ENCODE measurements at places on chromosomes 2 and 18.

DNA sequence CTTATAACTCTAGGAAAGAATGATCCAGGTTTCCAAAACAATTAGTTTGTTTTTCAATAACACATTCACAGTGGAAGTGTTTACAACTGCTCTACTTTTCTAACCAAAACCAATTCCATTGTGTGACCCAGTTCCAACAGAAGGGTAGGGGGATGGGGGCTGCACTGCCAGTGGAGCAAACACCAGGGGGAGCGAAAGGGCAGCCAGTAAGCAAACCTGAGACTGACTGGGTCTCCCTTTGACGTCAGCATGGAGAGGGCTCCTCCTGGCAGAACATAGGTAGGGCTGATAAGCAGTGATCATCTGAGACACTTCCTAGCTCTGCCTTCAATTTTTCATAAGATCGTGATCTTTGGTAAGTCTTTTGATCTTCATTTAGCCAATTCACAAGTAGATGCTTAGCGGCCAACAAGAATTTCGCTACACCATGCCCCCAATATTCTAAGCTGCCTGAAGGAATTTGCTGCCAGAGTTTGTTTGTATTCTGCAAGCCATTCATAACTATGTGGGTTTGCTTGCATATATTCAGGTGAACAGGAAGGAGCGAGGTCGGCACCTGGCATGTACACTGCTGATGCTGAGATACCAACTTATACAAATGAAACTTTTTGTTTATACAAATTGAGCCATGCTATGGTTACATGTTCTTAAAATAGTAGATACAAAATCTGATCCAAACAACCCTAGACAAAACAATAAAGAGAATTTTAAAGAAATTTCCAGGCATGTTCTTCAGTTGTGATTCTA is 45.9 kb downstream of the ST6GAL2 start:
- DNase-seq, result no peak

DNA sequence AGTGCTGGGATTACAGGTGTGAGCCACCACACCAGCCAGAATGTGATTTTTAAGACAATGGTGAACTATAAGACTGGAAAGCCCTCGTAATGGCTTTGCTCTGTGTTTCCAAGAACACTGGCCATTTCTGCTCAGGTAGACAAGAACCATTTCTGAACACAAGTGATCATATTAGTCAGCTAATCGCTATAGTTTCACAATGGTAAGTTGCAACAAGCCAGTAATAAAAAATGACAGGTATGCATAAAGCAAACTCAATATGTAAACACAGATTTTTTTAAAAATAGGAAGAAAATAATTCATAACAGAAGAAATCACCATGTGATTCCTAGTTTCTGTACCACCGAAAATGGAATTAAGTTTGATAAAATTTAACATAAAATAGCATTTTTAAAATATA is 166.5 kb downstream of the THADA start:
- DNase-seq, result no peak

GRCh38 chr2:100104718-100105677 is 37.4 kb downstream of the AFF3 start:
- DNase-seq, result no peak

DNA sequence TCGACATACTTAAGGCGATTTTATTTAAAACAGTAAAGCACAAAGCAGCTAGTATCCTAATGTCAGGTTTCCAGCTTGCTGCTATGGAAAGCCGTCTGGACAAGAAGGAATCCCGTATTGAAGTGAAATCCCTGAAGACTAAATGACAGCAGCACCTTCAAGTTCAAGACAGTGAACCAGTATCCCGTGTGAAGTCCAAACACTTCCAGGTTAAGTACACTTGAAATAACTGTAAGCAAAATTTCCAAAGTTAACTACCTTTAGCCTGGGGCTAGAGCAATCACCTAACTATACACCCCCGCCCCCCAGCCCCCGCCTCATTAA is 1.2 kb downstream of the MBOAT2 start:
- no peak for DNase-seq

- DNase-seq, result no peak
Measured at GRCh38 chr2:230422149-230422548, 6.1 kb downstream of the SP100 start.

DNA sequence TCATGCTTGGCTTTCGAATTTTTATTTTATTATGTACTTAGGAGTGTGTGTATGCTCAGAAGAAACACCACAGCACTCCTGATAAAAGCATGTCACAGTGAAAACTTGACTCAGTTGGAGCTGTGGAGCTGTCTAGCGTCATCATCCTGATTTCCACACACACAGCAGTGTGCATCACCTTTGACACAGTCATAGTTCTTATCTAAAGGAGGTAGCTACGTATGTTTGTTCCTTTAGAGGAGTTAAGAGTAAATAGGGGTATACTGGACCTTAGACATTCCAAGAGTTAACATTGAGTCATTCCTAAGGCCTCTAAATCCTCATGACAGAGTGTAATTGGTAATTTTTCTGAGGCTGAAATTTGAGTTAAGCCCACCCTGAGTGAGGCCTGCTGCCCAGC is 96.9 kb downstream of the PHLPP1 start:
- no peak for DNase-seq

DNA sequence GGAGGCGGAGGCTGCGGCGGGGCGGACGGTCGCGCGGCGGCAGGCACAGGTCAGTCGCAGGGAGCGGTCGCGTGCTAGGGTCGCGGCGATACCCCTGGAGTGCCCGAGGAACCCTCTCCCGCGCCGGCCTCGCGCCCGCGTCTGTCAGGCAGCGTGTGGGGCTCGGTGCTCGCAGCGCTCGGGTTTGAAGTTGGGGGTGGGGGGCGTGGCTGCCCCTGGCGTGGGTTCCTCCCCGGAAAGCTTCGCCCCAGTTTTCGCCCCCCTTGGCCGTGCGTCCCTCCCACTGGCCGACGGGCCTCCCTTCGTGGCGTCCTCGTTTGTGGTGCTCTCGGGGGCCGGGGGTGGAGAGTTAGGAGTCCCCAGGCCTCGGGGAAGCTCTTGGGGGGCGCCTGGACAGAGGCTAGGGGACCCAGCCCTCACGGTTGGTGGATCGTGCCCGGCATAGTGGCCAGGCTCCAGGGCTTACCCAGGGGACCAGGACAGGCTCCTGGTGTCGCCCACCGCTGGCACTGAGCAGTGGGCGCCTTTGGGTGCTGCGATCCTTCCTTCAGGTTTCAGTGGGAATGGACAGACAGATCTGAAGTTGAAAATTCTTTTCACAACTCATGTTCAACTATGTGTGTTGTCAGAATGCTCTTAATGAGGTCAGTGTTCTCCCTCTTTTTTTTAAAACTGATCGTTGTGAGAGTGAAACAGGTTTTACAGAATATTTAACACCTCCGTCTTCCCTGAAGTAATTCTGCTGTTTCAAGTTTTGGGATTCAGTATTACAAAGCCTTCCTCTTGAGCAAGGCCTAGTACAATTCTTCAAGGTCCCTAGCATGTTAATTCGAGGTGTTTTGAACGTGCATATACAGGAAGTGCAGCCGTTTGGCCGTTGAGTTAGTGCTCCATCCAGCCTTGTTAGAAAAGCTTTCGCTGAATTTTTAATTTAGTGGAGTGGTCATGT is 604 bp downstream of the RALBP1 start:
- peak; percentile 47 for DNase-seq

DNA sequence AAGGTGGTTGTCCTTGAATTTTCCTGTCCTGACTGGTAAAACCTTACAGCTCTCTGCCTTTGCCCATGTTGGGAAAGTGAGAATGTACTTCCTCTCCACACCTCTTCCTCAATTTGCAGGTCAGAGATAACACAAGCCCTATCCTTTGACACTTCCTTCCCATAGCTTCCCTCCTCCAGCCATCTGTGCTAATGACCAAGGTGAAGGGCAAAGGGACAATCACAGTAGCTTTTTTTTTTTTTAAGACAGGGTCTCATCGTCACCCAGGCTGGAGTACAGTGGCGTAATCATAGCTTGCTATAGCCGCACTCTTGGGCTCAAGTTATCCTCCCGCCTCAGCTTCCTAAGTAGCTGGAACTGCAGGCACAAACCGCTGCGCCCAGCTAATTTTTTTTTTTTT is 24.3 kb upstream of the STPG4 start:
- no peak for DNase-seq

GRCh38 chr2:211035548-211036185 is 479.3 kb downstream of the CPS1 start:
- DNase-seq, result no peak

DNA sequence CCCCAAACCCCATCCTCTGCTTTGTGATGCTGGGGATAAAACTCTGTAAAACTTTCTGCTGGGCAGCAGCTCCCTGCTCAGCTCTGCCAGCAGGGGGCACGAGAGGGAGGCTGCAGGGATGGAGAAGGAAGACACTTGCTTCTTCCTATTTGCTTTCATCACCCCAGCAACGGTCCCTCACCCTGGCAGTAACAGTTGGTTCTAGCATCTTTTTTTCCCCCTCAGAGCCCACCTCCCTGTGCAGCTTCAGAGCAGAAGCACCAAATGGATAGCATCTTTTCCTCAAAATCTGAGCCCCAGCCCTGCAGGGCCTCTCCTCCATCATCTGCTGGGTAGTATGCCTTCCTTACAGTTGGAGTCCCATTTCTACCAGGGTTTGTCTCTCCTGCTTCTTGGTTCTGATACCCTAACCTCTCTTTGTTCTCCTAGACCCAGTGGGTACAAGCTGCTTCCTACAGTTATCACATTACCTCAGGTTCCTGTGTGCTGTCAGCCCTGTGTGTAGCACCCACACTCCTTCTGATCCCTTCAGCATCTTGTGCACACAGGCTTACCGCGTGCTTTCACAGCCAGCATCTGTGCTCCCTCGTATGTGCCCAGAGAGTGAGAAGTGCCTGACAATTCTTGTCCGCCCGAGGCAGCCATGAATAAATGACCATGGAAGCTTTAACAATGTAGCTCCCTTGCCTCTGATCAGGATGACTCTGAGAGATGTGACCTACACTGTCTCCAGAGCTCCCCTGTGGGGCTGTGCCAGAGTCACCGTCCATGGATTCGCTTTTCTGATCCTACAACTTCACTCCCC is 14.5 kb downstream of the CKAP2L start:
- DNase-seq, result peak; percentile 42

- DNase-seq, result no peak
Measured at GRCh38 chr2:111642586-111643327, 241.2 kb downstream of the ANAPC1 start.

DNA sequence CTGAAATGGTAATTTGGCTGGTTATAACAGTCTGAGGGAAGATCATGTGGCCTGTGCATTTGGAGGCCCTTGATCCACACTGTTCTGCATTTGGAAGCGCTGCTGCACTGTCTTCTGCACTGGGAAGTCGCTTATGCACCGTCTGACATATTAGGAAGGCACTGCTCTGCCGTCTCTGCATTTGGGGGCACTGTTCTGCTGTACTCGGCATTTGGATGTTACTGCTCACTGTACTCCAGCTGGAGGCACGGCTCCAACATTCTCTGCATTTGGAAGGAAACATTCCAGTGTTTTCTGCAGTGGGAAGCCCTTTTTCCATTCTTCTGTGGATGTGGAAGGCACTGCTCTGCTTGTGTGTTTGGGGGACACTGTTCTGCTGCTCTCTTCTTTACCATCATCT is 9.6 kb upstream of the PROM2 start:
- no peak for DNase-seq

DNA sequence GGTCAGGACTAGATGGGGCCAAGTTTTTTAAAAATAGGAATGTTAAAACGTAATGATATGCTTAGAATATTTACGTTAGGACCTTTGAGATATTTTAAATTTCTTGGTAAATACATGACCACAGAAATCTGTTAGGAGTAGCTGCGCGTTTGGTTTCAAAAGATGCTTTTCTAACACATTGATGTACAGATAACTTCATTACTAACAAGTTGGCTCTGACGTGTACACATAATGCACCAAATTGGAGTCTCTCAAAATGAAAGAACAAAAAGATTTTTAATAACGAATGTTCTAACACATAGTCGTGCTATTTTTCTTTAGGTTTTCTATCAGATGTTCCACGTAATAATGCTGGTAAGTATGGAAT is 608 bp downstream of the PHOSPHO2 start:
- DNase-seq, result no peak

GRCh38 chr18:31666055-31666454 is 18.3 kb downstream of the B4GALT6 start:
- no peak for DNase-seq

GRCh38 chr2:16012626-16013358 is 72.4 kb downstream of the MYCN start:
- DNase-seq, result no peak

DNA sequence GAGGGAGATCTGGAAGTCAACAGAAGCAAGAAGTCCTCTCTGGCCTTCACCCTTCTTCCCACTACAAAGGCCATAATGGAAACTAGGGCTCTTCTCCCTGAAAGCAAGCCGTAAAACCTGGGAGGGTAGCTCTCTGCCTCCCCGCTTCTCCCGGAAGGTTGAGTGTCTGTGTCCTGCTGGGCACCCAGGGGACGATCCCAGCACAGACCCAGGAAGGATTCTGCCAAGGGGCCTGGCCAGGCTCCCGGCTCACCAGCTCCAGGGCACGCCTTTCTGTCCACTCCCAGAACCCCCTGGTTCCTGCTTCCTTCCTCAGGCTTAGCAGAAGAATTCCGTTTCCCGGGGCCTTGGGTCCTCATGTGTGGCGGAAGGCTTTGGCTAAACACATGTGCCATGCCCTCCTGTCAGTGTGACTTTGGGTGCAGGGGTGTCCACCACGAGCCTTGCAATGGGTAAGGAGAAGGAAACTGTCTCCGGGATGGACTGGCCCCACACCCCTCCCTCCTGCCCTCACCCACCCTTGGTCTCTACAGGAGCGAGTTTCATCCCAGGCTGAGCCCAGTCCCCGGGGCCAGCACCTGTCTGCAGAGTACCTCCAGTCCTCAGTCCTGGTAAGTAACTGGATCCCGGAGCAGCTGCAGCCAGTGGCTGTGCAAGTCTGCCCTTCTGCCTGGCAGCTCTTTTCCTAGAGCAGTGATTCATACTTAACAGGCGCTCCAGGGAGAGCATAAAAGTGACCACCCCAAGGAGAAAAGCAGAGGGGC is 135.8 kb downstream of the TPO start:
- no peak for DNase-seq

DNA sequence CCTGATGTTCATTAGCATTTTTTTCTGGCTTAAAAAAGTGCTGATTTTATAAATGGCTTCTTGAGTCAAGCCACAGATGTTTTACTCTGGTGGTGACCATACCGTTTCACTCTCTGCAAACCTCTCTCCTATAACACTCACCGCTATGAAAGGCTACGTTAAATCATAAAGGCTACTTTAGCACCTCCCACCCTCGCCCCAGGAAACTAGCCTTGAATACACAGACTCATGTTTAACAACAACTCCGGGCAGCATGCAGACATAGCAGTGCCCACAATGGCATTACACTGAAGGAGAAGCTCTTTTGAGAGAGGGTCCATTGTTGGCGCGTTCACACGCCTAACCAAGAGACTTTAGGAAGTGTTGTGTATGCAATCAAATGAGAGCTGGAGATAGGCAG is 5.6 kb downstream of the MYT1L start:
- no peak for DNase-seq

- no peak for DNase-seq
Measured at GRCh38 chr2:217220228-217221013, 360.6 kb upstream of the TNP1 start.

GRCh38 chr2:236162882-236163470 is 5.2 kb downstream of the GBX2 start:
- DNase-seq, result no peak

All from activated naive CD4-positive, alpha-beta T cell (primary cell).